Activated CD4-positive, alpha-beta T cell treated with anti-CD3 and anti-CD28 coated beads for 36 hours (primary cell): ENCODE measurements at places on chromosomes 5 and 9. TPM values are rescaled to one million over a fixed set of nuclear protein-coding genes. Genes with fewer than 3 reads are reported as not detected.

The C7 gene
- not detected for total RNA-seq

The CCT5 gene
- 347 TPM for total RNA-seq

The PCDHGA12 gene
- total RNA-seq, result 0.07 TPM

The PCDHA1 gene
- not detected for total RNA-seq

The ELOVL7 gene
- total RNA-seq, result 0.85 TPM

The LRRC26 gene
- total RNA-seq, result not detected

The PHF24 gene
- total RNA-seq, result 0.09 TPM

The RNF130 gene
- 10.3 TPM for total RNA-seq
